ENCODE measurements at places on chromosomes 11 and 22.
A peak's percentile ranks its signal among the peaks of the same experiment; 100 is the strongest.

GRCh38 chr11:33753304-33753967 lies 17.2 kb upstream of the CD59 start:
- H3K4me3 ChIP-seq = peak overlapping the region; percentile 47
- H3K27me3 ChIP-seq = no peaks in the 10 kb centered on the region
- peaks cover 24% of the 10 kb centered on the region for H3K4me1 ChIP-seq
- peak overlapping the region; percentile 73 for H3K27ac ChIP-seq
- H3K36me3 ChIP-seq = peaks cover 81% of the 10 kb centered on the region
- DNase-seq = no peak

- no peaks in the 10 kb centered on the region for H3K4me1 ChIP-seq
- DNase-seq = no peak
- H3K36me3 ChIP-seq = no peaks in the 10 kb centered on the region
- H3K4me3 ChIP-seq = no peak overlapping the region
Measured at GRCh38 chr22:28874811-28875320, 8.5 kb upstream of the ZNRF3 start.

- no peak for DNase-seq
- H3K36me3 ChIP-seq = no peaks in the 10 kb centered on the region
- H3K27me3 ChIP-seq = peaks cover 21% of the 10 kb centered on the region
- H3K4me1 ChIP-seq = peaks cover 12% of the 10 kb centered on the region
- H3K27ac ChIP-seq = no peak overlapping the region
Measured at GRCh38 chr11:10457901-10458300, 2.8 kb downstream of the AMPD3 start.

DNA sequence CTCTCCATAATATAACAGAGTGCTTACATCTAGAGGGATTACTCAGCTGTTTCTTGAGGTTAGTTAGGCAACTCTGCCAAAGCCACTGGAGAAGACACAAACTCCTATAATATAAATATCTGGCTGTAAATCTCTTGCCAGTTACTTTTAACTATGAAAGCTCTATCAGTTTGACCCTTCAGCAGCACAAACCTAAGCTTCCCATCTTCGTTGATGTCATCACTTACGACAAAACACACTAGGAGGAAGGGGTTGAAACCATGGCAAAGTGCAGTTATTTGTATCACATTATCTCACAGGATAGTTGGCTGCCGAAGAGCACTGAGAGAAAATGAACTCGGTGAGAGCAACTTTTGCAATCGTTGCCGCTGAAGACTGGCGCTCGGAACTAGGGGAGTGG lies 922.1 kb downstream of the OPCML start:
- no peaks in the 10 kb centered on the region for H3K36me3 ChIP-seq
- no peak for DNase-seq
- H3K4me1 ChIP-seq = no peaks in the 10 kb centered on the region

GRCh38 chr11:125931116-125931515 lies 14.7 kb upstream of the VSIG10L2 start:
- DNase-seq = no peak
- H3K36me3 ChIP-seq = no peaks in the 10 kb centered on the region
- H3K27ac ChIP-seq = no peak overlapping the region

DNA sequence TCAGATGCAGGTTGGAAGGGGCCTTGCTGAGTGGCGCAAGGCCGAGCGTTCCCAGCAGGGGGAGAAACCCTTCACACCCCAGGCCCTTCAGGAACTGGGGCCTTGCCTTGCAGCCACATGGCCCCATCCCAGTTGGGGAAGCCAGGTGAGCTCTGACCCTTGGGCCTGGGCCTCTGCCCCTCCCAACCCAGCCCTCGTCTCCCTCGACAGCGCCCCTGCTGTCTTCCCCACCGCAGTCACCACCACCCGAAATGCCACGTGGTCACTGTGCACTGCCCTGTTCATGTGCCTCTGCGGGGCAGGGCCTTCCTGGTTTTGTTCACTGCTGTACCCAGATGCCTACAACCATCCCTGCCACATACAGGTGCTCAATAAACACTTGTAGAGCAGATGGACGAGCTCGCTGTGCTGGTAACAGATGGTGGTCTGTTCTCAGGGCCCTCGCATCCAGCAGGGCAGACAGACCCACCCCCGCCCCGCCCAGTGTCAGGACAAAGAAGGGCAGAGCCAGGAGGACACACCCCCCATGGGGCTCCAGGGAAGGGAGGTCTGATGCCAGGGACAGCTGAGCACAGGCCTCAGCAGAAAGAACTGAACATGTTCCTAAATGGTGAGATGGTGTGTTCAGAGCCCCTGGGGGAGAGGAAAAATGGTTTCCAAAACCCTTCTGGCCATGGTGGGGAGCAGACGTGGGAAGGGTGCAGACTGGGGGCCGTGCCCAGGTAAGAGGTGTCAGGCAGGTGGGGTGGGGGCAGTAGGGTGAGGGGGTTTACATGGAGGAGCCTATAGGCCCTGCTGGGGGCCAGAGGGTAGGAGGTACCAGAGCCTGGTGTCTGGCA lies 3.7 kb downstream of the POLR2L start:
- peaks cover 97% of the 10 kb centered on the region for H3K4me1 ChIP-seq
- H3K36me3 ChIP-seq = peaks cover 50% of the 10 kb centered on the region
- no peak for DNase-seq
